Adipocyte (in vitro differentiated cells): ENCODE measurements at places on chromosomes 7 and 10.

DNA sequence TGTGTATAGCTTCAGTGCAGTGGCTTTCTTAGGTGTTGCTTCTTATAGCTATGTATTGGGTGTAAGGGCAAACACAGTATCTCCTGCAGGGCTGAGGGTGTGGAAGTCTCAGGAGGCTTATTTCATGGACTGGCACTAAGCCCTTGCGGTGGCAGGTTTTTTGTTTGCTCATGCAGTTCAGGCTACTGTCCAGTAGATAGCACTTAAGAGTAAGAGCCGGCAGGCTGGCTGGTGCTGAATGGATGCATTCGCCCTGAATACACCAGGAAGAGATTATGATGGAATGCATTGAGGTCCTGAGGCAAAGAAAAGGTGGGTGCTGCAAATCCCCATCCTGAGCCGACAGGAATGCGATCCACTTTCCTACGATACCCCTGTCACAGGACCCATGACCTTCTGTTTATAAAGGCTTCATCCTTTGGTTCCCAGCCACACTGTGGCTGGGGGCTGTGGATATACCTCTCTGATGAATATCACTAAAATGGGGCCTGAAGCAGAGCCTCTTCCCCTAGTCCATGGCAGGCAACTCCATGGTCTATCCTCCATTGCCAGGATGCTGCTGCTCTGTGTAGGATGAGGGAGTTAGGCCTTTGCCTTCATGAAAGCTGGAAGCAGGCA is 44.9 kb downstream of the ANXA8 start:
- DNase-seq, result peak; percentile 71

DNA sequence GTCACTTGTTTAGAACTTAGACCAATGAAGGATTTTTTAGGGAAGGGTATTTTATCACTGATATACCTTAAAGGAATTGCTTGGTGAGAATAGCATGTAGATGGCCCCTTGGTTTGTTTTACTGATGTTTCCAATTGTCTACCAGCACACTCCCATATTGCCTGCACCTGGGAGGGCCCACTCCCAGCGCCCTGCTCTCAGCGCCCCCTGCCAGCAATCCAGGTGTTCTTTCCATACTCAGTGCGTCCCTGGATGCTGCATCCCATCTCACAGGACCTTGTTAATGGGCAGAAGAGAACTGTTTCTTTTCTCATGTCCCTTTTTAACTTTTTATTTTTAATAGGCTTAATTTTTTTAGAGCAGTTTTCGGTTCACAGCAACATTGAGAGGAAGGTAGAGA is 24.1 kb upstream of the SFRP5 start:
- DNase-seq, result no peak

- no peak for DNase-seq
Observed at GRCh38 chr7:88027724-88028123, 93.7 kb downstream of the ADAM22 start.

DNA sequence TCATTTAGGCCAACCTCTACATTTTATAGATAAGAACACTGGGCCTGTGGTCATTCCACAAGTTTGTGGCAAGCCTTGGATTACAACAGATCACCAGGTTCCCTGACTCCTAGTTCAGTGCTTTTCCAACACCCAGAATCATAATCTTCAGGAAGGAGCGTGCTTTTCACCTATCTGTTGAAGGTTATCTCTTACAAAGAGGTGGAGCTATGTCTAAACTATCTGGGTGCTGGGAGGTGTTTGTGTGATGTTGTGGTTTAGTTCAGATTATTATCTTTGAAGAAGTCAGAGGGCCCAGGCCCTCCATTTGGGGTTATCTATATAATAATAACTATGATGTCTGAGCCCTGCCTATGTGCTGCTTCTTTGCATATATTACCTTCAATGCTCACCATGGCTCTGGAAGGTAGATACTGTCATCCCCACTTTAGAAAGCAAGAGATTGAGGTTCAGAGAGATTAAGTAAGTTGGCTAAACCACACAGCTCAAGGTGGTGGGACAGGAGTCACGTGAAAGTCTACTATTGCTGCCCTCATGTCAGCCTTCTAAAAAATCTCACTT is 24.0 kb downstream of the IL2RA start:
- DNase-seq, result no peak

- peak; percentile 94 for DNase-seq
Observed at GRCh38 chr7:140625908-140626868, 14.4 kb downstream of the DENND2A start.

DNA sequence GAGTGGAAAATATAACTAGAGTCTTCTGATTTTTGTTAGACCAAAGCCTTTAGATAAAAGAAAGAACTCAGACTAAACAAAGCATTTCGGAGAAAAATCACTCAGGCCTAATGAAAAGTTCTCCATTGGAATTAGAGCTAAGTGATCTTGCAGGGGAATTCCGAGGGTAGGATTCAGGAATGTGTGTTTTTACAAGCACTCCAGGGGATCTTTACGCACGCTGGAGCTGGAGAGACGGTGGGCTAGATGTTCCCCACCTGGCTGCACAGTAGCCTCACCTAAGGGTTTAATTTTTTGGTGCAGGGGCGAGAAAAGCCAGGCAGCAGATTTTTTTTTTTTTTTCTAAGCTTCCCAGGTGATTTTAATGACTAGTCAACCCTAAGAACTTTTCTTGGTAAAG is 7.9 kb upstream of the PAPSS2 start:
- no peak for DNase-seq

- DNase-seq, result peak; percentile 10
Observed at GRCh38 chr7:78594156-78594555, 795.6 kb downstream of the PHTF2 start.

DNA sequence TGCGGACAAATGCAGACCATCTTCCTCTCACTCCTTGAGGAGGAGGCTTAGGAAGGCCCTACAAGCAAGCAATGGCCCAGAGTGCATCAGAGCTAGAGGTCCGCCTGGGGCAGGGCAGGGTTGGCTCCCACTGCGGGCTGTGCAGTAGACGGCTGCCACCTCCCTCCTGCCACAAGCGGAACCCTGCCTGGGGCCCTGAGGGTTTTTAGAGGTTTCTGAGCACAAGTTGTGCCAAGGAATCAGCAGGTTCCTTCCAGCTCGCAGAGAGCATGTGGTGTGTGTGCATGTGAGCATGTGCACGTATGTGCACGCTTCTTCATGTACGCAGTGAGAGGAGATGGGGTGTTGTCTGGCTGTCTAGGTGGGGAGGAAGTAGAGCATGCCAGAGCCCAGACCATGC is 25.9 kb upstream of the SMARCD3 start:
- no peak for DNase-seq

DNA sequence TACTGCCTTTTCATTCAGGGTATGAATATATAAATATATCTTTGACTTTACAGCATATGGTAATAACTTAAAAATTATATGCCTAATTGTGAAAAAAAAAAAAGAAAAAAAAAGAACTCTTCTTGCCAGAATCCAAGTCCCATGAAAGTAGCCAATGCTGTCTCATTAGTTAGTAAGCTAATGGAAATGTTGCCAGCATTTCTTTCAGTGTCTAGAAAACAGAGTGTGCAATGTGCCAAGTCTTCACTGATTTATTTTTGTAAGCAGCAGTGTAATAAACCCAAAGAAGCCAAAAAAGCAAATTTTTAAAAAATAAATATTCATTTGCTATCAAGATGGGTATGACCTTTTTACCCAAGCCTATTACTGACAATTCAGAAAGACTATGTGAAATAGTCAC is 31.1 kb upstream of the LRRN3 start:
- DNase-seq, result no peak

- DNase-seq, result no peak
Observed at GRCh38 chr10:101639141-101639900, 51.2 kb downstream of the DPCD start.

DNA sequence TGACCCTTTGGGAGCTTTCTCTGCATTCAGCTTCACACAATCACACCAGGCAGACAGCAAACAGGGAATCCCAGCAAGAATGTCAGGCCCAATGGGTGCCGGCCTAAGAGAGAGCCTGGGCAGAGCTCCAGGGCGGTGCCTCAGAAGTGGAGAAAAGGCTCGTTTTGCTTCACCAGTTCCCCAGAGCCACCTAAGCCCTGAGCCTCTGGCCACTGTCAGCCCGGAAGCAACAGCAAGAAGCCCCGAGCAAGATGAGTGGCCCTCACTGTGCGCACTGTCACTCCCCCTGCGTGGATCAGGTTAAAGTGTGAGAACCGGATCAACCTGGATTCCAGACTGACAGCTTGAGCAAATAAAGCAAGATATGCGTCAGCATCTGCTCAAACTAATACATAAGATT is 14.7 kb downstream of the CNPY1 start:
- no peak for DNase-seq

GRCh38 chr10:97078261-97078937 is 107.4 kb downstream of the SLIT1 start:
- no peak for DNase-seq

DNA sequence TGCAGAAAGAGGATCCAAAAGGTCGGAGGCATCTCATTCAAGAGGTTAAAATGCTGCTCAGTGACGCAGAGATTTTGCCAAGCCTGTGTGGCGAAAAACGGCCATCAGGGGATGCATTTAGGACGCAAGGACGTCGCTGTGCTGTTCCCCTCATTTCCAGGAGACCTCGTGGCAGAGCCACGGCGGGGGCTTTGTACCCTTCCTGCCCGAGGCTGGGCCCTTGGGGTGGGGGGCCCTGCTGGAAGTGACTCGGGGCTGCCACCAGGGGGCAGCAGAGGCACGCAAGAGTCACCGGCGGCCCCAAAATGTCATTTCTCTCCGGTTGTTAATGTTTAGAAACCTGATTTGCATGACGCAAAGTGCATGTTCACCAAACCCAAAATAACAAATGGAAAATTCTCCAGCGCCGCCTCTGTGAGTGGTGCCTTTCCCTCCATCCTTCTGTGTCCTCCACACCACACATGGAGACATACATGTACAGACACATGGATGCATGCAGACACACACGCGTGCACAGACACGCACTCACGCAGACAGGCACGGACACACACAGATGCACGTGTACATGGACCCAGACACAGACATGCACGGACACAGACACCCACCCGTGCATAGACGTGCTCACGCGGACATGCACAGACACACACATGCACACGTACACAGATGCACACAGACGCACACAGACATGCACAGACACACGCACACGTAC is 51.0 kb upstream of the NKX6-2 start:
- DNase-seq, result peak; percentile 70

GRCh38 chr10:47049906-47050305 is 138.7 kb downstream of the PTPN20 start:
- DNase-seq, result no peak

- DNase-seq, result peak; percentile 61
Observed at GRCh38 chr7:75534727-75535307, 42.7 kb downstream of the SPDYE5 start.

GRCh38 chr7:209416-209815 is 17.0 kb downstream of the FAM20C start:
- DNase-seq, result no peak

DNA sequence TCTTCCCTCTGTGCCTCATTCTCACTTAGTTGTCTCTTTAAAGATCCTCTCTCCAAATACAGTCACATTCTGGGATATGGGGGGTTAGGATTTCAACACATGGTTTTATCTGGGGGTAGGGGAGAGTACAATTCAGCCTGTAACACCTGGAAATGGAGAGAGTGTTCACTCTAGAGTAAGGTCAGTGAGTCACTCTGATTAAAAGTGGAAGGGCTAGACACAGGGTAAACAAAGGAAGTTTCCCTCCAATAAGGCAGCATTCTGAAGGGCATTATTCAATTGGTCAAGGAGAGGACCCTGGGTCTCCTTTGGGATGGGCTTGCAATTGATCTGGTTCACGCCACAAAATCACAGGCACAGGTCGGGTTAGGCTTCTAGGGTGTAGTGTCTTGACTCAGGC is 232.8 kb upstream of the NPSR1 start:
- no peak for DNase-seq

GRCh38 chr7:155218276-155219153 is 79.2 kb upstream of the INSIG1 start:
- DNase-seq, result no peak

DNA sequence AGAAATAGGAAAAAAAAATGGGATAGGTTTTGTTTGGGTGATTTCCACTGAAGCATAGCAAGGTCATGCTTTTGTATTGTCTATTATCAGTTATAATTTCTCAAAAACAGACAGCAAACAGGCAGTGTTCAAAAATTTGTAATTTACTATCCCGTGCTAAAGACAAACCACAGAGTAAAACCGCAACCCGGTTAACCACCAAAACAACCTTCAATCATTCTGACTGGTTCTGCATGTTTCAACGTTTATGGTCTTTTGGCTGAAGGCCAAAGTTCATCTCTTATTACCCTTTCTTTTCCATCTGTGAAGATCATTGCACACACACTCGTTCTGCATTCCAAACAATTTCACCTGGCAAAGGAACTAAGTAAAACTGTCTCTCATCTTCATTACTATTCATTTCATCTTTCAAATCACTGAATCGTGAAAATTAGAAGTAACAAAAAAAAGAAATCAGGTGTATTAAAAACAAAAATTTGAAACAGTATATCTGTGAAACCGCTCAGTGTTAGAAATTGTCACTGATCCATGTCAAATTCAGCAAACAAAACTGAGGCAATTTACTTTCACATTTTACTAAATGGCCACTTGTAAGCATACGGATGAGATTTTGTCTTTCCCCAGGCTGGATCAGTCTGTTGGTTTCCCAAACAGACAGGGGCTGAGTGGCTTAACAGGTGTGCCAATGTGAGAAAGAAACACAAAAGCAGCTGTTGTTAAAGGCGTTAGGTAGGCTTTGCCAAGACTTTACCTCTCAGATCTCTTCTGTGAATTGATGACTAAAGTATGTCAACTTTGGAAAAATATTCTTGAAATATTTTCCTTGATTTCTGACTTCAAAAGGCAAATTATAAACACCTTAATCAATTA is 539.6 kb downstream of the CNTNAP2 start:
- peak; percentile 4 for DNase-seq

- DNase-seq, result no peak
Observed at GRCh38 chr7:25613912-25614311, 385.6 kb upstream of the NPVF start.

GRCh38 chr10:11286261-11286852 is 268.7 kb downstream of the CELF2 start:
- no peak for DNase-seq

DNA sequence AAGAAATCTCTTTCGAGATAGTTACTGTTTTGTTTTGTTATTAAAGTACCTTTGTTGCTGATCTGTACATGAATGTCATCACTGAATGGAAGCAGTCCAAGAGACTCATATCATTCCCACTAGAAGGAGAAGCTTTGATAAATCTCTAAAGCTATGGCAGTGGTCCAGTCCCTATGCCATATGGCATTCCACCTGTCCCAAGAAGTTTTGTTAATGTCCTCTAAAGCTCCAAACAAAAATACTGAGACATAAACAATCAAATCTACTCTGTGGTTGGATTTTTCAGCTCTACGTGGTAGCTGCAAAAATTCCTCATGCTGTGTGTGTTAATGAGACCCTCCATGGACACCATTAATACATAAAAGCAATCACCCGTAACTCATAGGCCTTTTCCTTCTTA is 94.1 kb downstream of the LRRN3 start:
- no peak for DNase-seq

DNA sequence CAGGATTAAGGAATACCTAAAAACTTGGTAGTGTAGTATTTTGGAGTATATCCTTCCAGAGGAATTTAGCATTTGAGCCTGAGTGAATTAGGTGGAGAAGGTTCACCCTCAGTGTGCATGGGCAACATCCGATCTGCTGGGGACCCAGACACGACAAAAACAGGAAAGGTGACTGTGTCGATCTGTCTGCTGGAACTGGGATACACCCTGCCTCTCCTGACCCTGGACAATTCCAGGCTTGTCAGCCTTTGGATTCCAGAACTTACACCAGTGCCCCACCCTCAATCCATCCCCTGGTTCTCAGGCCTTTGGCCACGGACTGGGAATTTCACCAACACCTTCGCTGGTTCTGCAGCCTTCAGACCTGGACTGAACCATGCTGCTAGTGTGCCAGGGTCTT is 41.9 kb downstream of the PTPRE start:
- no peak for DNase-seq
